ENCODE measurements at places on chromosomes 6 and 20.

DNA sequence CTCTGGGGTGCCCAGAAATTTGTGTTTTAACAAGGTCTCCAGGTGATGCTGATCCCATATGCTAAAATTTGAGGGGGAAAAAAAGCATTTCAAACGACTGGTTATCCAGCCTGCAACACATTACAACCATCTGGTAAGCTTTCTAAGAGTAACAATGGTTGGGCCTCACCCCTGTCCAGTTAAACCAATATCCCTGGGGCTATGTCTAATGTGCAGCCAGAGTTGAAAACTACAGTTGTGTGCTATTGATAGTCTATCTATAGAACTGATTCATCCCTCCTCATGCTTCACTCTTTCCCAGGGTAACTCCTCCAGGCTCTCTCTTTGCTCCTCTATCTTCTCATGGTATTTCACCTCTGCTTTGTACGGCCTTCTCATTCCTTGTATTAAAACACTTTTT lies 458.3 kb downstream of the MMUT start:
- no peak for DNase-seq

DNA sequence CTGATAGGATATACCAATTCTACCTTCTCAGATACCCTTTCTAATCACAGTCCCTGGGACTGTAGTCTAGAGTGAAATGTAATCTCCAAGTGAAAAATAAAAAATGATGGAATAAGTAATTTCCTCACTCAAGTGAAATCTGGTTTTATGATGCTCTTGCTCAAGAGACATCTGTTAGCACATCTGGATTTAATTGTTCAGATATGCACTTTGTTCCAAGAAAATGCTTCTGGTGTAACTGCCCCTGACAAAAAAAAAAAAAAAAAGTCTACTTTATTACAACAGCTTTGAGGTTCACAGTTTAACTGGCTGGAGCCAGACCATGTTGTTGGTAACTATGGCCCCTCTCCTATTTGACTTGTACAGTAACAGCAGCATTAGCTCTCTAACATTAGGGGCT lies 251.8 kb downstream of the BTBD9 start:
- no peak for DNase-seq

DNA sequence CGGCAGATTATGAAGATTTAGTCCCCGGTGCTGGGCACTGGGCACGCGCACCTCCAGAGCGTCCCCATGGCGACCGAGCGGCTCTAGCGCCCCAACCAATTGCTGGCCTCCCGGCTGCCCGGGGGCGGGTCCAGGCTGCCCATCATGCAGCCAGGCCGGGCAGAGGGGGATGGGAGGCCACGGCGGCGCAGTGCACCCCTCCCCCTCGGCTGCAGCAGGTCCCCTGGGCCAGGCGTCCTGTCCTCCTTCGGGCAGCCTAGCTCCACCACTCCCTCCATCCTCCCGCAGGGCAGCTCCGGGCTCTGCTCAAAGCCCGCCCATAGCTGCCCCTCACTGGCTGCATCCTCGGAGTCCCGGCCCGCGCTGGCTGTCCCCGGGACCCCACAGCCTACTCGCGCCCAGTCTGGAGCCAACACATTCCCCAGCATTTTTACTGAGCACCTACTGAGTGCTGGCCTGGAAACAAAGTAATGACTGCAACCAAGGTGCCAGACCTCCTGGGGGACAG lies 99.4 kb downstream of the ASXL1 start:
- DNase-seq, result no peak

DNA sequence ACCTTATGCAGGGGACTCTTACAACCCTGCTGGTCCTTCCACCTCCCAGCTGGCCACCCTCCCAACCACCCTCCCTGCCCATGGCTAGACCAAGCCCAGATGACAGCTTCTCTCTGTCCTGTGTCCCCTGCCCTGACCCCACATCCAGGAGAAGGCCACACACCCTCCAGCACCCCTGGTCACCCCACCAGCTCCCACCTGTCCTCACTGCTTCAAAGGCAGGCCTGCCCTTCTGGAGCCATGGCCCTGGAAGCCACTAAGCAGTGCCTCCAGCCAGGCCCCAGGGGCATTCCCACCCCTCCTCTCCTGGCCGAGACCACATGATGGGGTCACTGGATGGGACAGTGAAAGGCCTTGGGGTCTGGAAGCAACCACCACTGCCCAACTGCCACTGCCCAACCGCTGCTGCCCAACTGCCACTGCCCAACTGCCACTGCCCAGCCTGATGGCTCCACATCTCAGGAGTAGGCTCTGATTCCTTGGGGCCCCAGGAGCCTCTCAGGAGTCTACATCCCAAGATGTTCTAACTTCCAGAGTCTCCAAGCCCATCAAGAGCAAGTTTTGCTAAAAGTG lies 30.5 kb downstream of the UBD start:
- DNase-seq, result no peak

GRCh38 chr6:106522562-106523250 lies 106.6 kb downstream of the RTN4IP1 start:
- no peak for DNase-seq

DNA sequence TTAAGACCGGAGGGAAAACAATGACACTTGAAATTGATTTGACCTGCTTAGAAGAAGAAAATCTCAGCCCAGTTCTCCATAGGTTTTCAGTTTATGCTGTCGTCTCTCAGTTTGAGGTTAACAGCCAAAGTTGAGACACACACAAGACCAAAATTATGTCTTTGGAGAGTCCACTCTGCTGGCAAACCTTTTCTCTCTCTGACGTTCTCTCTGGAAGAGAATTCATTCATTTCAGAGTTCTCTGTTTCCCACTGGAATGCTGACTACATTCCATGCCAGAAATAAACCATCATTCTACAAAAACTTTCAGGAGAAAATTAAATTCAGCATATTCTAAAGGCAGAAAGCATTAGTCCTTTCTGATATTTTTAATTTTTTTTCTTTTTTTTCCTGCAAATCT lies 155.2 kb downstream of the TFAP2A start:
- DNase-seq, result no peak

- no peak for DNase-seq
These were observed 190.4 kb upstream of the JAG1 start for GRCh38 chr20:10864076-10864672.

DNA sequence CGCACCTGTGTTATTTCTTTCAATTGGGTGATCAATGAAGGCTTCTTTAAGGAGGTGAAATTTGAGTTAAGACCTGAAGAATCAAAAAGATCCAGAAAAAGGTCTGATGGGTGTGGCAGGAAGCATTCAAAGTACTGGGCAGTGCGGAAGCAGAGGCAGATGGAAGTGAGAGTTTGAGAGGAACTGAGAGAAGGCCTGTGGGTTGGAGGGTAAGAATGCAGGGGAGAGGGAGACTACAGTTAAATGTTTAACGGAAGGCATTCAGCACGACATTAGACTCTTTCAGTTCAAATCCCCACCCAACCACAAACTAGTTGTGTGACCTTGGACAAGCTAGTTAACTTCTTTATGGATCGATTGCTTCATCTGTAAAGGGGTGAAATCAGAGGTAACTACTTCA lies 50.5 kb upstream of the GCM1 start:
- no peak for DNase-seq

DNA sequence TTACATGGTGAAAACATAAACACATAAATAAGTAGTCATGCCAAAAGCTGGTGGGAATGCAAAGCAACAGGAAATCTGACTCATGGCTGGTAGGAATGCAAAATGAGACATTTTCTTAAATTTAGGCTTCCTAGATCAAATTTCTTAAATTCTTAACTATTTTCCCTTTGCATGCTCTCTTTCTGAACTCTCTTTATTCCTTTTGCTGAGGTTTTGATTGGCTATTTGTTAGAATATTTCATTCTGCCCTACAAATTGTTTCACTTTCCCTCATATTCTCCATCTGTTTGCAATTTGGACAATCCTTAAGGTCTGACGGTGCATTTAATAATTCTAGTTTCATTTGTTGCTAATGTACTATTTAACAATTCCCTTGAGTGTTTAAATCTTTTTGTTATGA lies 437.5 kb upstream of the RGS17 start:
- no peak for DNase-seq

Measured in activated CD4-positive, alpha-beta T cell treated with anti-CD3 and anti-CD28 coated beads for 48 hours (primary cell).